ENCODE measurements at places on chromosomes 1 and 21.

- DNase-seq: no peak
Measured at GRCh38 chr1:56063461-56063860, 515.9 kb downstream of the PLPP3 start.

DNA sequence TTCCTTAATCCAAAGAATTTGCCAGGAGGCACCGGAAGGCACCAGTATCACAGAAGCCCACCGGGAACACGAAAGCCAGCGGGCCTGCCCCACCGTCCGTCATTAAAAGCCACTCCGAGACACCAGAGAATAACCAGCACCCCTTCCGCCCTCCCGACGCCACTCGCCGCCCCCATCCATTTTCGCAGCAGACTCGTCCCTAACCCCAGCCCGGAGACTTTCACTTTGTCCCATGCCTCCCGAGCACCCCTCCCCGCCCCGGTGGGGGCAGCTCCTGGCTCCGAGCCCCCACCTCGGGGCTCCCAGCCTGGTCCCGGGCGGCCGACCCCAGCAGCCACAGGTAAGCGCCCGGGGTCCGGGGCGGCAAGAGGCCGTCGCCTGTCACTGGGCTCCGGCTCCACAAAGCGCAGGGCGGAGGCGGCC is 105.4 kb downstream of the SLC45A1 start:
- DNase-seq: no peak

GRCh38 chr1:77779529-77780281 is at the start of gene MIGA1:
Gene MIGA1 (plus strand): TSS chr1:77779649. CDS start chr1:77783253, 3,604 bp downstream.
- peak; percentile 93 for DNase-seq

- no peak for DNase-seq
Measured at GRCh38 chr1:66374561-66375111, 159.3 kb upstream of the SGIP1 start.

- DNase-seq: no peak
Measured at GRCh38 chr1:192559115-192560006, 16.2 kb upstream of the RGS1 start.

- DNase-seq: no peak
Measured at GRCh38 chr1:178376008-178376407, 120.8 kb downstream of the CLEC20A start.

GRCh38 chr1:81327103-81327710 is 473.5 kb upstream of the ADGRL2 start:
- no peak for DNase-seq

DNA sequence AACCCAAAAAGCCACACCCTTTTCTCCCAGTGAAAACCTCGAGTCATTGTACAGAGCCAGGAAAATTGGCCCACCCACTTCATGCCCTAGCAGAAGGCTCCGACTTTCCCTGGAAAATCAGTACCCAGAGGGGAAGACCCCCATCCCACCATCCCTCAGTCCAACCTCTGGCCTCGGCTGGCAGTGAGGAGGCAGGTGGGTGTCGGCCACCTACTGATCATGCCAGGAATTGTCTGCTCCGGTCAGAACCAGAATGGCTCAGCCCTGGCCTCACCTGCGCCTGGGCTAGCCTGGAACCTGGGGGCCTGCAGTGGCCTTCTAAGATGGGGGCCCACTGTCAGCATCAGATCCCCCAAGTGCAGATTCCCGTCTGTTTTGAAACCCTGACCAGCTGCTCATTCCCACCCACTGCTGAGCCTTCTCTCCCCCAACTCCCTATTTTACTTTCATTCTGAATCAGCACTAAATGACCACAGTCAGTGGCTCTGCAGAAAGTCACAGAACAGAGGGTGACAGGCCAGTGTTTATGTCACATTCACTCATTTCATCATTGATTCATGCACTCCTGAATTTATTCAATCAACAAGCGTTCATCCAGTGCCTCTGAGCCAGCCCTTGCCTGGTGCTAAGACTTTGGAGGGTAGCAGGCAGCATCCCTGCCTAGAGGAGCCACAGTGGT is 3.0 kb upstream of the S100A9 start:
- DNase-seq: no peak

DNA sequence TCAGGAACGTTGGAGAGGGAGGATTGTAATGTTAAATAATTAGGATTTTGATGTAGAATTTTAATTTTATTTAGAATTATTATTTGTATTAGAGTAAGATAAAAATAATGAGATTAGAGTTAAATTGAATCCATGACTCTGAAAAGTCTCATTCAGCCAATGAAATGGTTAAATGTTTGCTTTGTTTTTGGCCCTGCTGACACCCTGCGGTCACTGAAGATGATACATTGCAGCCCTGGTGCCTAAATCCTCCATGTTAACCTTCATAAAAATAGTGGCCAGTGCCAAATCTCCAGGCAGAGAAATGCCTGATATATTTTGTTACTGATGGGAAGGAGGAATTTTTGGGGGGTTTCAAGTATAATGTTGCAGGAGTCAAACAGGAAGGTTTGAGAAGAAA is 27.3 kb upstream of the RLF start:
- no peak for DNase-seq

- DNase-seq: no peak
Measured at GRCh38 chr21:43207868-43208267, 39.1 kb downstream of the CRYAA start.

DNA sequence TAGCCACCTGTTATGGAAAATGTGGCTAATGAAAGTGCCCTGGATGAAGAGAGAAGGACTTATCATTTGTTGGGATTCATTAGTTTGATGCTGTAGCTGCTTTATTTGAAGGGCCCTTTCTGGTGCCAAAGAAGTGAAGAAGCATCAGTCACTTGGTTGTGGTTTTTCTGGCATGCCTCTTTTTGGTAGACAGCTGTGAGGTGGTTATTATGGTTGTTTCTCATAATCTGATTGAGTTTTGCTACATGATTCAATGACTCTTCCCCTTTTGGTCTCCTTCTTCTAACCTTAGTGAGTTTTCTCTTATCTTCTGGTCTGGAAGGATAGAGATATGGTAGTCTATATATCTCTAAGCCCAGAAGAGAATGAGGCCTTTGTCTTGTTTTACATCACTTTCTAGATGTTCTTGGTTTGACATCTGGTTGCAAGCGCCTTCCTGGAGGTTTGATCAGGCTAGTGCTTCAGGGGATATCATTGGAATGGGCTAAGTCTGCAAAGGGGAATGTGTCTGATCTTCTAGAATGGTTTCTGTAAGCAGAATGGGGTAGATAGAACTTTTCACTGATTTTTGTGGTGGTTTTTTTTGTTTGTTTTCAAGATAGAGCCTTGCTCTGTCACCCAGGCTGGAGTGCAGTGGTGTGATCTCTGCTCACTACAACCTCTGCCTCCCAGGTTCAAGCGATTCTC is 26.0 kb downstream of the ARID1A start:
- DNase-seq: no peak

DNA sequence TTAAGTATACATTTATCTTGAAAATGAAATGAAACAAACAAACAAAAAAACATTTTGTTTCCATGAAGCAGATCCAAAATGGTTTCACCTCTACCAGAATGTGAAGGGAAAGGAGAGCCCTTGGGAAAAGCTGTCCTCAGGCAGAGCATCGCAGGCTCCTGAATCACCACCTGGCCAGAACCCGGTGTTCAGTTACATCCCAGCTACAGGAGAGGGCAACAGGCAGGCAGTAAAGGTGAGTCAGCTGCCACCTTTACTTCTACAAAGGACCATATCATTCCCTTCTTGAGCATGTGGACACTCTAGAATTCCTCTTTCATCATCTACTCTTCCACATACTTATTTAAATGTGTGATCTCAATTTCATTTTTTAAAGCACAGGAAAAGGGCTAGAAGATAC is 151.2 kb downstream of the PIGK start:
- DNase-seq: peak; percentile 58

DNA sequence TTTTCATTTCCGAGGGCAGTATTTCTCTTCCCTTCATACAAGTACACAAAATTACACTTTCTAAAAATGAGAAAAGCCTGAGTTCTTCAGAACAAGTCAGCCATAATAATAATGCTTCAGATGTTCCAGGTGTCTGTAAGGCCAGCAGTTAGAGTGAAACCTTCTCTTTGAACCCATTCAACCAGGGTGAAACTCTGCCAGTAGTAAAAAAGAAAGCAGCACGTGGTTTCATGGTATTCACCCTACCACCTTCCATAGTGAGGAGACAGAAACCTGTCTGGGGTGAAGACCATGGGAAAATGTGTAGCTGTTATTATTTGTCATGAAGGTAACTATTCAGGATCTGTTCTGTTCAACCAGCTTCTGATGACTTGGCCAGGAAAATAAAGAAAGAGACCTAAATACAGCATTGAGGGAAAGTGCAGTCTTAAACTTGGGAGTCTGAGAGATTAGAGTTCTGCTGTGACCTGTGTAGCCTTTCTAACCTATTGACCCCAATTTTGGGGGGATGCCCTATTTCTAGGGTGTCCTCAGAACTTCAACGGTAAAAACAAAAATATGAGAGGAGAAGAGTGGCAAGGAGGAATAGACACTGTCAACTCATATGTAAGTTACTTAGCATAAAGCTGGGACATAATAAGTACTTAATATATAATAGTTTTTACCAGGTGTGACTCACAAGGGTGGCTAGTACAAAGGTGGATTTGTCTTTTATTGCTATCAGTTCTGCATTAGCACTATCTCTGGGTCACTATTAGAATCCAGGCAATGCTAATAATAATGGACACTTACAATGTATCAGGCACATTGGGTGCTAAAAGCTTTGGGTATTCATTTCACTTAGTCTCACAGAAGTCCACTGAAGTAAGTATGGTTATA is 70.0 kb upstream of the TNFSF4 start:
- no peak for DNase-seq

DNA sequence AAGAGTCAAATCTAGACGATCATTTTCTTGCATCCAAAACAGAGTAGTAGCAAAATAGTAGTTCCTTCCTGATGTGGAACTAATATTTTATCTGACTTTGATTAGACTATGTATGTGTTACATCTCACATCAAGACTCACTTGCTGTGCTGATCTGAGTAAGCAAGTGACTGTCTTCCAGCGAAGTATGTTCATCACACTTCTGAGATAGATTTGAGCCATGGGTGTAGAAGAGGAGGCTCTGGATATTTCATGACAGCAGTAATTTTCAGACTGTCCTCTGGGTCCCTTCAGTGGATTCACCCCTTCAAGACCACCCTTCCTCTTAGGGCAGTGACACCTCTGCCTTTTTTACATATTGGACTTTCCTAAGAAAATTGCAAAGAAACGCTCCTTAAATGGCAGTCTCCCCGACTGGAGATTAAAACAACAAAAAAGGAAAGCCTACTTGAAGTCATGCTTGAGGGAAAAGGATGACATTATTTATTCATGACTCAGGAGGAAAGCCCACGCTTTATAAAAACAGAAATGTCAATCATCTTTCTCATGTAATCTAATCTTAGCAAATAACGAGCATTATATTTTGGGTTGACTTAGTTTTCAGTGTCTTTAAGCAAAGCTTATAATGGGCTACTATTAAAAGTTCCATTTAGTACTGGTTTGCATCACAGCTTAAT is 22.8 kb downstream of the ATP1B1 start:
- DNase-seq: no peak

GRCh38 chr1:85297855-85298629 is 21.6 kb upstream of the BCL10 start:
- DNase-seq: no peak

DNA sequence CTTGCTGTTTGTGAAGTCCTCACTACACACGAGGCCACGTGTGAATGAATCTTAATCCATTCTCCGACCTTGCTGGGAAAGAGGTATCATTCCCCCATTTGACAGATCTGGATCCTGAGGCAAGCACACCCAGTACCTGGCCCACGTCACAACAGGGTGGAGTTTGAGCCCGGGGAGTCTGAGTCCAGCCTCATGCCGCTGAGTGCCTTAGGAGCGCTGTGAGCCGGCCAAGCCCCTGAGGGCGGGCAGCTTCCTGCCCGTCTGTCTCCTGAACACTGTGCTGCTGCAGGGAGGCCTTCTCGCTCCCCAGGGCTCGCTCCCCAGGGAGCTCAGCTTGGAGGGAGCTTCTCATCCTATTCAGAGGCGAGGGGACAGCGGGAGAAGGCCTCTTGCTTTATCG is 29.7 kb downstream of the SLC45A1 start:
- DNase-seq: no peak

DNA sequence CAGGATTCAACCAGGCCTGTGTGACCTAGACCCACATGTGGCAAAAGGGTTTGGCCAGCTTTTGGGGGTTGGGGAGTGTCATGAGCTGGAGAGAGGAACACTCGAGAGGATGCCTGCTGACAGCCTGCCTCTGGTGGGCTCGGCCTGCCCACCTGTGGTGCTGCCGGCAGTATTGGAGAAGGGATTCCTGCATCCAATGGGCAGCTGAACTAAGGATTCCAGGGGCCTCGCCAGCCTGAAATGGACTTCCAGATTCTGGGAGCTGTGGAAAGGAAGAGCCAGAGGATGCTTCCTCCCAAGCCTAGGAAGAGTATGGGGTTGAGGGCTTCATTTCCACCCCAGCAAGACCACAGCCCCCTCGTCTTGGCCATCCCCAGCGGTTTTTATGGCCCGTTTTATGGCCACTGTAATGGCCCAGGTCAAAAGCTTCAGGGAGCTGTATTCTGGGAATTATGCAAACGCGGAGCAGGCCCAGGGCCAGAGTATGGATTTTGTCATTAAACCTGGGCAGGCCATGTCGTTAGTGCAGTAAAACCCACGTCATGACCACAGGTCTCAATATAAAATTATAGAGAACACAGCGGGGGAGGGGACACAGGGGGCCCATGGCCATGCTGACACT is 63.6 kb downstream of the TMEM53 start:
- DNase-seq: no peak

DNA sequence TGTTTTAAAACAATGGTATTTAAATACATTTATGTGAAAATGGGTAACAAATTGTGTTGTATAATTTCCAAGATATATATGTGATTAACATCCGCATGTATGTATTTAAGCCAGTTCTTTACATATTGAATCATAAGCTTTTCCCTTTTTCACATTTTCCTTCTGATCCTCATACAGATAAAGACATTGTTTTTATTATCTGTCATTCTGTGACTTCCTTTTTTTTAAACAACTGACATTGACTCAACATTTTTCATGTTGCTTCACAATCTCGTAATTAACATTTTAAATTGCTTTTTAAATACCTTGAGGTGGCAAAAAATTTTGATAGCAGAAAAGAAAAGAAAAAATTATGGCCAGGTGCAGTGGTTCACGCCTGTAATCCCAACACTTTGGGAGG is 1.4 kb downstream of the STXBP3 start:
- DNase-seq: no peak

DNA sequence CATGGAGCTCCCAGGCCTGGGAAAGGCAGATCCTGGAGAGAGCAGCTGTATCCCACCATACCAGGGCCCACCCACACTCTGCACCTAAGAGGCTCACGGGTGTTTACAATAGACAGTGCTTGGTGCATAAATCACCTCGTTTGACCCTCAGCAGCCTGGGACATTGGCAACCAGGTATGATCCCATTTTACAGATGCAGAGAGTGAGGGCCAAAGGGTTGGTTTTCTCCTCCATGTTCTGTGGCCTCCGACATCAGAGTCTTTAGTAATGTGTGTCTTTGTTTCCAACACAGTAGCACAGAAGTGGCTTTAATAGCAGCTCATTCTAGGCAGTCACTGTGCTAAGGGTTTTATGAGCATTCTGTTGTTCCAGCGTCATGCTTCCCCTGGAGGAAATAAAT is 176.5 kb downstream of the KAZN start:
- no peak for DNase-seq

DNA sequence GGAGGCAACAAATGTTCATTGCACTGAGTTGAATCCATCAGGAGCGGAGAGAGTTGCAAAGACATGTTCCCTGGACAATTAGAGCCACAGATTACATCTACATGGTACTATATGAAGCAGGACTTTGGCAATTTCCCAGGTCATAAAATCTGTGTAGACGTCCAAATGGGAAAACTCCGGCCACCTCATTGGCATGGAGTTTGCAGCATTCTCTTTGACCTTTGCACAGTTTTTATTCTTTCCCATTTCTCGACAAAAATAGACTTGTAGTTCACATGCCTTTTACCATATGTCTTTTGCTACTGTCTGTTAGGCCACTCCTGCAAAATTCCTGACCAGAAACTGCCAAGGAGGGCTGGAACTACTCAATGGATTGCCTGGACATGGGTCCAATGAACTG is 48.2 kb downstream of the UBE2T start:
- no peak for DNase-seq
